ENCODE measurements at places on chromosomes 12 and 14. TPM values are rescaled to one million over a fixed set of nuclear protein-coding genes. Genes with fewer than 3 reads are reported as not detected.

DNA sequence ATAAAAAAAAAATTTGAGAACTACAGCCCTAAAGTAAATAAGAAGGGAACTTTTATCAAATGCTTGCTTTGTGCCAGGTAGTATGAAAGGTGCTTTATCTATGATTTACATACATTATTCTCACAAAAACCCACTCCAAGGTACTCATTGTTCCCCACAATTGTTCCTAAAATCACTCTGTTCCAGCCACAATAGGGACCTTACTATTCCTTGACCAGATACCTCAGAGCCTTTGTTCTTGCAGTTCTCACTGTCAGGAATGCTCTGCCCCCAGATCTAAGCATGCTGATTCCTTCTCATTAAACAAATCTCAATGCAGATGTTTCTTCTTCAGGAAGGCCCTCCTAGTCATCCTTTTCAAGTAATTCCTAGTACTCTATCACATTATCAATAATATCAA, 60.2 kb downstream of the PPP1R12A start:
- no peak for DNase-seq

DNA sequence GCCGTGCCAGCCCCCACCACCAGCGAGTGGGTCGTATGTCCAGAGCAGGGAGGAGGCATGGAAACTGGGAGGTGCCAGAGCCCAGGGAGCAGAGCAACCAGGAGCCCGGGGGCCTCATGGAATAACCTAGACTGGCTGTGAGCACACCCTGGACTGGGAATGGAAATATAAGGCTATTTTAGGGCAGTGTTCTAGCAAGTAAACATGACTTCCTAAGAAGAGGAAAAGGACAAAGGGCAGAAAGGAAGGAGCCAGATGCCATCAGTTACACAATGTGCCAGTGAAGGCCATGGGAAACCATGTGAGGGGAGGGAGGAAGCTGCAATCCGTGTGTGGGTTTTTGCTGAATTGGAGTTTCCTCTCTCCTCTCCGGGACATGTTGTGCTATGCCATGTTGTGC, 18.7 kb upstream of the CPM start:
- DNase-seq = peak; percentile 16

DNA sequence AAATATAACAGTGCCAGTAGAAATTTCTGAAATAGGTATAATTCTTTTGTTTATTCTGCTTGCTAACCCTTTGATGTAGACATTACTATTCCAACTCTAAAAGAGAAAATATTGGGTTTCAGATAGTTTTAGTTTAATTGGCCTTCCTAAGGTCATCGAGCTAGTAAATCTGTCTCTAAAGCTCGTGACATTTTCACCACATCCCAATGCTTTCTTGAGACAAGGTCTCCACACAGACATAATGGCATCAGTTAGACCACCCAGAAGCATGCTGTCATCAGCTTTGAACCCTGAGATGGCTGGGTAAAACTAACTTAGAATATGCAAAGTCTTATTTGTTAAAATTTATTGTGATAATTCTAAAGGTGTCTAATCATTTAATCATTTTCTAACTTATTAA, 52.0 kb downstream of the PIK3C2G start:
- DNase-seq = no peak

DNA sequence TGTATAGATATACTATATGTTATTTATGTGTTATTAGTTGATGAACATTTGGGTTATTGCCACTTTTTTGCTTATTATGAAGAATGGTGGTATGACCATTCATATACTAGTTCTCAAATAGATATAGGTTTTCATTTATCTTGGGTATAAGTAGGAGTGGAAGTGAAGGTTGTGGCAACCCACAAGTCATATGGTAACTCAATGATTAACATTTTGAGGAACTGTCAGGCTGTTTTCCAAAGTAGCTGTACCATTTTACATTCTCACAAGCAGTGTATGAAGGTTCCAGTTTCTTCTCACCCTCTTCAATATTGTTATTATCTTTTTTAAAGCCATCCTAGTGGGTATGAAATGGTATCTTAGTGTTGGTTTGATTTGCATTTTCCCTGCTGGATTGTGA, 19.0 kb upstream of the MSRB3 start:
- no peak for DNase-seq

- DNase-seq = no peak
Measured at GRCh38 chr14:52072266-52072780, 3.5 kb upstream of the NID2 start.

- DNase-seq = peak; percentile 25
Measured at GRCh38 chr12:26319511-26319910, 124.1 kb downstream of the SSPN start.

- DNase-seq = no peak
Measured at GRCh38 chr12:111155521-111155920, 213.4 kb downstream of the PHETA1 start.

DNA sequence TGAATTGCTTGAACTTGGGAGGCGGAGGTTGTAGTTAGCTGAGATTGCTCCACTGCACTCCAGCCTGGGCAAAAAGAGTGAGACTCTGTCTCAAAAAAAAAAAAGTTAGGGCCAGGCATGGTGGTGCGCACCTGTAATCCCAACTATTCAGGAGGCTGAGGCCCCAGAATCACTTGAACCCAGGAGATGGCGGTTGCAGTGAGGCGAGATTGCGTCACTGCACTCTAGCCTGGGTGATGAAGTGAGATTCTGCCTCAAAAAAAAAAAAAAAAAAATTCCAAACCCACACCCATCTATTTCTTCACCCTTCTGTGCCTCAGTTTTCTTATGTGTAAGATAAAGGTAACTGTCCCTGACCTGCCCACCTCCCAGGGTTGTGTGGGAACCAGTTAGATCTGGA, 11.0 kb upstream of the MLXIP start:
- DNase-seq = no peak

GRCh38 chr14:55274751-55275150, 3.5 kb downstream of the FBXO34 start:
- peak; percentile 11 for DNase-seq

DNA sequence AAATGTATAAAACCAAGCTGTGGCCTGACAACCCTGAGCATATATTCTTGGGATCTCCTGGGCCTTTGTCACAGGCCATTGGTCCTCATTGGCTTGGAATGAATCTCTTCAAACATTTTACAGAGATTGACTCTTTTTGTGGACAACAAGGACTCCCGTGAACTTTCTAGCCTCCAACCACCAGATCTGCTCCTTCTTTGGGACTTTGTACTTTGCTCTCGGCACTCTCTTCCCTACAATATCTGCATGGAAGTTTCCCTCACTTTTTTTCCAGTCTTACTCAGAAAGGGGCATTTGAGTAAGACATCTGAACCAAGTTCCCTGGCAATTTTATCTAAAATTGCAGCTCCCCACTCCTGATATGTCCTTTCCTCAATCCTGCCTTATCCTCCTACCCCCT, 158.8 kb downstream of the PHLDA1 start:
- DNase-seq = no peak

DNA sequence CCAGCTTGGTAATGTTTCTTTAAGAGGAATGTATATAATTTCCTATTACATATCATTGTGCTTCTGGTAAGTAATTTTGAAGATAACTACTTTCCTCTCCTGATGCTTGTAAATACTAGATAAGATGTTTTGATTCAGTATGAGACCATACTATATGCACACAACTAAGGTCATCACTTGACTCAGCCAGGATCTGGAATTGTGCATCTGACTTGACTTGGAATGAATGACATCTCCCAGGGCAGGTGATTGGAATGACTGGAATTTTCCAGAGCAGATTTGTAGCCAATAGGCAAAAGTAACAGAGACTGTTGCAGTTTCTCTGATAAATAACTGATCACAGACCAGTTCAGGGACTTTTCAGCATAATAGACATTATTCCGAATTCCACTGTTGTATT, 11.1 kb downstream of the BEST3 start:
- peak; percentile 70 for DNase-seq

RNASE7 gene
- not detected for total RNA-seq

TRMT61A gene
- 7.5 TPM for total RNA-seq

CLEC2A gene
- not detected for total RNA-seq

KLRK1 gene
- total RNA-seq = not detected

BHLHE41 gene
- 0.85 TPM for total RNA-seq

KCNA5 gene
- not detected for total RNA-seq

CLEC1A gene
- total RNA-seq = 26.2 TPM

KRT72 gene
- not detected for total RNA-seq

GPR68 gene
- total RNA-seq = 0.74 TPM

KRT74 gene
- total RNA-seq = not detected
